Left ventricle myocardium inferior (tissue), 1 donor: ENCODE measurements at places on chromosomes 7 and 10. TPM values are rescaled to one million over a fixed set of nuclear protein-coding genes. Genes with fewer than 3 reads are reported as not detected.
A peak's percentile ranks its signal among the peaks of the same experiment; 100 is the strongest.

DNA sequence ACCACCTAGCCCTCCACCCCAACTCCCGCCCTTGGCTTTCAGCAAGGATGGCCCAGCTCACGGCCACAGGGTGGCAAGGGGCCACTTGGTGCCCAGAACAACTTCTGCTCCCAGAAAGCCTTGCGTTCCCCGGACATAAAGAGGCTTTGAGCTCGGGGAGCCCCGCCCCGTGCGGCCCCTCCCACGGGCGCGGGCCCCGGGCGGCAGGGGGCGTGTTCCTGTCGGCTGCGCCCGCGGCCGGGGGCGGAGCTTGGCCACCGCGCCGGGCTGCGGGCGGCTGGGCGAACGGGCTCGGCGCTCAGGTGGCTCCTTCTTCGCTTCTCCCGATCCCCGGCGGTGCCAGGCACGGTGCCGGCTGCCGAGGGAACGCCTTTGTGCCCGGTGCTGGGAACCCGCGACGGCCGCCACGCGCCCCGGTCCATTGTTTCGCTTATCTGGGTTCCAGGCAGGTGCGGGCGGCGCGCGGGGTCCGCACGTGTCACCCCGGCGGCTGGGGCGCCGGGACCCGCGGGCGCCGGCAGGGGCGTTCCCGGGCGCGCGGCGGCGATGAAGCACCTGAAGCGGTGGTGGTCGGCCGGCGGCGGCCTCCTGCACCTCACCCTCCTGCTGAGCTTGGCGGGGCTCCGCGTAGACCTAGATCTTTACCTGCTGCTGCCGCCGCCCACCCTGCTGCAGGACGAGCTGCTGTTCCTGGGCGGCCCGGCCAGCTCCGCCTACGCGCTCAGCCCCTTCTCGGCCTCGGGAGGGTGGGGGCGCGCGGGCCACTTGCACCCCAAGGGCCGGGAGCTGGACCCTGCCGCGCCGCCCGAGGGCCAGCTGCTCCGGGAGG is at the start of gene NFE2L3:
Gene NFE2L3, plus strand, starts transcription at position 246 of the 829 bp plus-strand sequence. Its CDS starts 301 bp downstream, at position 547.
- DNase-seq, result peak; percentile 68

DNA sequence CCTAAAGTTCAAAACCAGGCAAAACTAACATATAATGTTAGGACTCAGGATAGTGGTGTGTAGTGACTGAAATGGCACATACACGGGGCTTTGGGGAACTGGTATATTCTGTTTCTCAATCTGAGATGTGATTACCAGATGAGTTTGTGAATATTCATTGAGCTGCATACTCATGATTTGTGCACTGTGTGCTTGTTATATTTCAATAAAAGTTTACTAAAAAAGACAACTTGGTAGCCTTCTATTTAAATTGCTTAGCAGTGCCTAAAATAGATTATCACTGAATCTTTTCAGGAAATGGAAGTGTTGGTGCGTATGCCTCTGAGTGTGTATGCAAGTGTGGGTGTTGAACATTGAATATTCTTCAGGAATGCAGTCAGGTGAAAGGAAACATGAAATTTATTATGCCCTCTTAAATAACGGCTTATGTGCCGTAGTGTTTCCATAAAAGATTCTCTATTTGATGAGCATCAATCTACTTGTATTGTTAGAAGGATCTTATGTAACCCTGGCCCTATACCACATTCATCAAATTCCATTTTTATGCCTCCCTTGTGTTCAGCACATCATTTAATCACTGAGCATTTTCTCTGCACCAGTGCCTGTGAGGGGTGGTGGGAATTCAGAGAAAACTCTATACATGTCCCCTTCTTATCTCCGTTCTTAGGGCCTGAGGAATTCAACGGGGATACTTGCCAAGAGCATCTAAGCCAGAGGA is 82.6 kb upstream of the AUTS2 start:
- DNase-seq, result no peak

- no peak for DNase-seq
These were observed 146.3 kb downstream of the DIP2C start for GRCh38 chr10:543131-543530.

GRCh38 chr7:25579778-25580075 is 351.4 kb upstream of the NPVF start:
- no peak for DNase-seq

- DNase-seq, result no peak
These were observed 102.1 kb downstream of the POLL start for GRCh38 chr10:101485681-101486554.

GRCh38 chr10:35276889-35277288 is 59.4 kb upstream of the CCNY start:
- DNase-seq, result no peak

GRCh38 chr7:98209166-98209920 is 1.9 kb upstream of the BHLHA15 start:
- DNase-seq, result no peak

- DNase-seq, result no peak
These were observed 12.5 kb upstream of the AKR1E2 start for GRCh38 chr10:4813496-4813895.

DNA sequence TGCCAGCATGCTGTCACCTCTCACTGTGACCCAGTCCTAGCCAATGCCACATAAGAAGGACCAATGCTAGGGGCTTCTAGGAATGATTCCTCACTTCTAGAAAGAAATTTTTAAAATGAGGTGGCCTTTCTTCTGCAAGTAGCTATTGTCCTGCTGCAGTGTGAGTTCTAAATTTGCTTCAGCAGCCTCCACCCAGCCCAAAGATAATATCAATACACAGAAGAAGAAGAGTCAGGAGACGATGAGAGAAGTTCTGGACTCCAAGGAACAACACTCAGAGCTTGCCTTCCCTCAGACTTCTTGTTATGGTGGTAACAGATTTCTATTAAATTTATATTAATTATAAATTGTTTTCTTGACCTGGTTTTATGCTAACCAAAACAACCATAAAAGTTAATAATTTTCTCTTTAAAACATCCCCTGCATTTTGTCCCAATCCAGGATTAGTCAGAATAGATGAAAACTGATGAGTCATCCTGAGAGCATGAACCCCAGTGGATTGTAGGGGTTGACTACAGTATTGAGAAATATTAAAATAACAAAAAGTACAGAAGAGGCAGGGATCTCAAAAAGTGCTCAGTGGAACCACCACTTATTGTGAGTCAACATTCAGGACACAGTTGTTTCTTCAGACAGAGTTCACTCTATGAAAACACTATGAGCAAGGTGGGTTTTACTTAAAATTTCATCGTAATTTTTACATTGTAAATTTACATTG is 29.6 kb upstream of the AKR1C2 start:
- no peak for DNase-seq

- DNase-seq, result no peak
These were observed 14.8 kb upstream of the ZC3HAV1 start for GRCh38 chr7:139124084-139124914.

GRCh38 chr10:77925410-77925794 is 1.2 kb downstream of the DLG5 start:
- no peak for DNase-seq

DNA sequence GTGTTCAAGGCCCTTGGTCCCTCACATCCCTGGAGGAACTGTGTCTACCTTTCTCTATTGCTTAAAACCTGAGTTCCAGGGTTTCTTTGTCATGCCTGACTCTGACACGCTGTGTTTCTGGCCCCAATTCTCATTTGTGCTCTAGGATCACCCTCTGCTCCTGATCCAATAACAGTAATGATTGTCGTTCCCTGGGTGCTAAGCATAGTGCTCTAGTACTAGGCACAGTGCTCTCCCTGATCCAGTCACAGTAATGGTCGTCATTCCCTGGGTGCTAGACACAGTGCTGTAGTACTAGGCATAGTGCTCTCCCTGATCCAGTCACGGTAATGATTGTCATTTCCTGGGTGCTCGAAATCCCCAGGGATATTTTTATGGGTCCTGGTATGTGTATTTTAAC is 46.6 kb upstream of the UCN3 start:
- DNase-seq, result no peak

DNA sequence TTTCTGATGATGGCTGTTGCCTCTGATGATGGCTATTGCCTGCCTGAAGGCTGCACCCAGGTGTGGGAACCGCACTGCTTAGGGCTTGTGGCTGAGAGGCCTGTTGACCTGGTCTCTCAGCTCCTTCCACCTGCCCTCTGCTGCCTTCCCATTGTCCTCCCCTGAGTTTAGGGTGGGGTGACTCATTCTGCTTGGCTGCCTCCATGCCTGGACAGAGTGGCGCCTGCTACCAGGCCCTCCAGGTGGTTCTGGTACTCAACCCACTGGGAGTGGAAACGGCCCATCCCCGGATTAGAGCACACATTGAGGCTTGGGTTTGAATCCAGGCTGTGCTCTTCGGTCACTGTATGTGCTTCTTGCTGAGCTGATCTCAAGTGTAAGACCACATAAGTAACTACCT is 120.6 kb downstream of the SEM1 start:
- DNase-seq, result no peak

DNA sequence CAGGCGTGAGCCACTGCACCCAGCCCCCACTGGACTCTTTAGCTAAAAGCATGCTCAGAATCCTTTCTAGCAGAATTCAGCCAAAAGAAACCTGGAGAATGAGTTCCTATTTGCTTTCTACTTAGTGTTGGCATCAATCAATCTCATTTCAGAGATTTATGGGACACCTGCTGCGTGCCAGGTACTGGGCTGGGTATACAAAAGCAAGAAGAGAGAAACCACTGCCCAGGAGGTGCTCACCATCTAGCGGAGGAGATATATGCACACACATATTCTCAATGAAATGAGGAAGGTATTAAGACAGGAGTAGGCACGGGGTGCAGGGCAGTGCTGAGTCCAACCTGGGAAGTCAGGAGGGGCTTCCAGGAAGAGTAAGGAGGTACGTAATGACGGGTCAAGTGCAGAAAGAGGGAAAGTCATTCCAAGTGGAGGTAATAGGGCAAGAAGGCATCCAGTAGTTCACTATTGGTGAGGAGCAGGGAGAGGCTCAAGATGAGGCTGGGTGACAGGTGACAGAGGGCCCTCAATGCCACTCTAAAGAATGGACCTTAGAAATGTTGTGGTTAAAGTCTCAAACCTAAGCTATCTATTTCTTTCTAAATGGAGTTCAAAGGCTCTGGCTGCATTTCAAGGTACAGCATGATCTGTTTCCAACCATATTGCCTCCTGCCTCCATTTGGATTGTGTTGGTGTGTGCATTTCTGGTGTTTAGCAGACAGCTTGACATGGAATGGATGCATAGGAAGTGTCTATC is 22.1 kb downstream of the ABLIM1 start:
- no peak for DNase-seq

DNA sequence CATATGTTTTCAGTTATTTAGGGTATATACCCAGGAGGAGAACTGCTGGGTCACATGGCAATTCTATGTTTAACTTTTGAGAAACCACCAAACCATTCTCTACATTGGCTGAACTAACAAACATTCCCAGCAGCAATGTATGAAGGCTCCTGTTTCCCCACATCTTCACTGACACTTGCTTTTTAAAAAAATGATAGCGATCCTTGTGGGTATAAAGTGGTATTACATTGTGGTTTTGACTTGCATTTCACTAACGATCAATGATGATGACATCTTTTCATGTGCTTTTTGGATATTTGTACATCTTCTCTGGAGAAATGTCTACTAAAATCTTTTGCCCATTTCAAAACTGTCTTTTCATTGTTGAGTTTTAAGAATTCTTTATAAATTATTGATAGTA is 51.2 kb upstream of the ANAPC16 start:
- no peak for DNase-seq

- DNase-seq, result no peak
These were observed 79.9 kb downstream of the CNNM2 start for GRCh38 chr10:102997998-102998397.

DNA sequence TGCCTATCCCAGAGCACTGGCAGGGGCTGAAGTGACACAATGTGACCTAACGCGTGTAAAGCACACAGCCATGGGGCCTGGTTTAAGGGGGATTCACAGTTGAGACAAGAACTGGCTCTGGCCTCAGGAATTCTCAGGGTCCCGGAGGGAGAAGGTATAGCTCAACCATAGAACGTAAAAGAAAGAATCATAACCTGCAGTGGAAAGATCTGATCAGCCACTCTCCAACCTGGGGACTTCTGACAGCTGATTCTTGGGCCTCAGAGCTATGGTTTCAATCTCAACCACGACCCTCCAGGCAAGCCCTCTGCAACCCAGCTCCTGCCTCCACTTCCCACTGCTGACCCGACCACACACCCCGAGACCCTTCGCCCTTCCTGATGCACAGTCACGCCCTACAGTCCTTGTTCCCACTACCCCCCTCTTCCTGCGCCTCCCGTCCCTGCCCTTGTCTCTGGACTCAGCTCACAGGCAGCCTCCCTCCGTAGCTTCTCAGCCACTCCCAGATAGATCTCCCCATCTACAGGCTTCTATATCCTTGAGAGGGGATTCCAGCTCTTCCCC is 245.2 kb downstream of the BUB3 start:
- DNase-seq, result no peak

DNA sequence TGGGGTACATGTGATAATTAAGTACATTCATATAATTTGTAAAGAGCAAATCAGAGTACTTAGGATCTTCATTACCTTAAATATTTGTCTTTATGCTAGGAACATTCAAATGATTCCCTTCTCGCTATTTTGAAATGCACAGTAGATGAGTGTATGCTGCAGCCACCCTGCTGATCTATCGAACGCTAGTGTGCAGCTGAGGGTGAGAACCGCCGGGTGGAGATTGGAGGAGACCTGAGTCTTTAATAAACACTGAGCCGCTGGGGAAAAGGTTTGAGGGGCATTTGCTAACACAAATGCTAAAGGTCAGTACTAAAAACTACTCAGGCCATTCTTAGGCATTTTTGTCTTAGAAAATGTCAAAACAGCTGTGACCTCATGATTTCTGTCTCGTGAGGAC is 148.0 kb downstream of the DPP6 start:
- no peak for DNase-seq

- DNase-seq, result no peak
These were observed 26.7 kb upstream of the CDH23 start for GRCh38 chr10:71370031-71370430.

DNA sequence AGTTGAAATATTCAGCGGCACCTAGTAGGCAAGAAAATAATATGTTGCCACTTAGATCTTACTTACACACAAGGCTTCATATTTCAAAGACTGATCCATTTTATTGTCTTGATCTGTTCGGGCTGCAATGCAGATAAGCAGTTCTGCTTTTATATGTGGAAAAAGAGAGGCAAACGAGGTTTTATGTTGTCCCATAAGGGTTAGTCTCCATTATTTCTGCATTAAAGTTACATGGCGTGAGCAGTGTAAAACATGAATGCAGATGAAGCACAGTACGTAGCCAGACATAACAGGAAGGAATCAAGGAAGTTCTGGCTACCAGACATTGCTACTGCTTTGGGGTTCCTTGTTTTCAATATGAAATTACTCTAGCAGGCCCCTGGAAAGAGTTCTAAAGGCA is 224.8 kb downstream of the BBS9 start:
- DNase-seq, result no peak

CYP3A7 gene
- not detected for total RNA-seq

DPYSL4 gene
- 42.8 TPM for total RNA-seq

PHYHIPL gene
- 0.11 TPM for total RNA-seq

TRIL gene
- total RNA-seq, result 1.9 TPM

CNPY1 gene
- not detected for total RNA-seq

OPN4 gene
- 0.25 TPM for total RNA-seq

SMURF1 gene
- 10.0 TPM for total RNA-seq

KCNIP2 gene
- total RNA-seq, result 29.2 TPM

TMEM196 gene
- total RNA-seq, result not detected
